ENCODE measurements at places on chromosomes 5 and 9. TPM values are rescaled to one million over a fixed set of nuclear protein-coding genes. Genes with fewer than 3 reads are reported as not detected.

Gene TMEM8B
- total RNA-seq = 2.7 TPM

Gene SPINK13
- total RNA-seq = not detected

Gene SLC36A2
- not detected for total RNA-seq

Gene GLIPR2
- total RNA-seq = 8.3 TPM

Gene ADAMTSL2
- total RNA-seq = not detected

Gene FAM170A
- not detected for total RNA-seq

Gene CBY3
- not detected for total RNA-seq

Gene SHOC1
- total RNA-seq = not detected

Gene ENTREP1
- 0.71 TPM for total RNA-seq

Gene NMUR2
- total RNA-seq = 0.14 TPM

Gene SLC25A2
- total RNA-seq = not detected

Data from A549 treated with RU486 at 1 μM for 4 hours (cell line).